ENCODE measurements at places on chromosomes 13 and 19.

DNA sequence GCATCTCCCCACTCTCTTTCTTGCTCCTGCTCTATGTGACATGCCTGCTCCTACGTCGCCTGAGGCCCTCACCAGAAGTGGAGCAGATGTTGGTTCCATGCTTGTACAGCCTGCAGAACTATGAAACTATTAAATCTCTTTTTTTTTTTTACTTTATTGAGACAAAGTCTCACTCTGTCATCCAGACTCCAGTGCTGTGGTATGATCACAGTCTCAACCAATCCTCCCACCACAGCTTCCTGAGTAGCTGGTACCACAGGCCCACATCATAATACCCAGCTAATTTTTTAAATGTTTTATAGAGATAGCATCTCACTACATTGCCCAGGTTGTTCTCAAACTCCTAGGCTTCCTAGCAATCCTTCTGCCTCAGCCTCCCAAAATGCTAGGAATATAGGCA, 1067.7 kb downstream of the PCDH9 start:
- DNase-seq = no peak
- H3K4me1 ChIP-seq = no peaks in the 10 kb centered on the region
- no peak overlapping the region for H3K4me3 ChIP-seq
- no peaks in the 10 kb centered on the region for H3K27me3 ChIP-seq
- no peak overlapping the region for H3K27ac ChIP-seq

- H3K36me3 ChIP-seq = no peaks in the 10 kb centered on the region
- H3K27ac ChIP-seq = no peak overlapping the region
- no peak overlapping the region for H3K4me3 ChIP-seq
- H3K27me3 ChIP-seq = no peaks in the 10 kb centered on the region
Observed at GRCh38 chr13:53201454-53202225, 173.0 kb downstream of the OLFM4 start.

DNA sequence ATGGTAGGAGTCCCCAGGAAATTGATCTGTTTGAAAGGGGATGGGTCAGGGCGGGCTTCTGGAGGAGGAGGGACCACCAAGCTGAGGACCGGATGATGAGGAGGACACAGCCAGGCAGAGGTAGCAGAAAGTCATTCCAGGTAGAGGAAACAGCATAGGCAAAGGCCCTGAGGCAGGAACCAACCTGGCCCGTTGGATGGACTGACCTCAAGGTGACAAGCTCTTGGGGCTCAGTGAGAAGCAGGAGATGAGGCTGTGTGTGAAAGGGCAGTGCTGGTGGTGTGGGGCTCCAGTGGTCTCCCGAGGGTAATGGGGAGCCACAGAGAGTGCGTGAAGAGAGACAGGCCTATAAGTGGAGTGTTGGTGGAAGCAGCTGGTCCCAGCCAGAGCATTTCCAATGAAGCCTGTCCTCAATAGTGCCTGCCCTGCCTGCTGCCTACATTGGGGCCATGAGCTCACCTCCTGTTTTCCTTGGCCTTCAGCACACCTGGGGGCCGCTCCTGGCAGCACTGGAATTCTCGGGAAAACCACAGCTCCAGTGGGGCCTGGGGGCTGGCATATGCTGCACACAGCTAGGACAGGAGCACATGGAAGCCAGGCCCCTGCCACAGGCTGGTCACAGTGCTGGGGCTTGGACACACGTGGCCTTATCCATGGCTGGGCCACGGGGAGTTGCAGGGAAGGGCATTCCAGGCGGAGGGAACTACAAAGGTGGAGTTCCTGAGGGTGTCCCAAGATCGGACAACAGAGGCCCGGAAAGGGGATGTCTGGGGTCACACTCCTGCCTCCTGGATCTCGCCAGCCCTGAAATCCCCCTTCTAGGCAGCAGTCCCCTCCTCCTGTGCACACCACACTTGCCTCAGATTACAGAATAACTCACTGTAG, 2.3 kb upstream of the COMP start:
- no peak for DNase-seq
- H3K4me3 ChIP-seq = no peak overlapping the region
- peaks cover 50% of the 10 kb centered on the region for H3K27me3 ChIP-seq
- no peak overlapping the region for H3K27ac ChIP-seq
- H3K4me1 ChIP-seq = peaks cover 6% of the 10 kb centered on the region

GRCh38 chr19:29928831-29929230, 13.2 kb upstream of the URI1 start:
- no peaks in the 10 kb centered on the region for H3K36me3 ChIP-seq
- no peak for DNase-seq
- H3K4me3 ChIP-seq = no peak overlapping the region
- no peak overlapping the region for H3K27ac ChIP-seq
- H3K4me1 ChIP-seq = peaks cover 6% of the 10 kb centered on the region

GRCh38 chr19:1377965-1378785, 5.5 kb upstream of the NDUFS7 start:
- H3K4me3 ChIP-seq = no peak overlapping the region
- DNase-seq = no peak
- peaks cover 11% of the 10 kb centered on the region for H3K36me3 ChIP-seq
- H3K4me1 ChIP-seq = peaks cover 3% of the 10 kb centered on the region
- no peaks in the 10 kb centered on the region for H3K27me3 ChIP-seq
- no peak overlapping the region for H3K27ac ChIP-seq

- peak overlapping the region; percentile 92 for H3K4me3 ChIP-seq
- peaks cover 25% of the 10 kb centered on the region for H3K4me1 ChIP-seq
- peak overlapping the region; percentile 92 for H3K27ac ChIP-seq
- no peaks in the 10 kb centered on the region for H3K36me3 ChIP-seq
Observed at GRCh38 chr19:3359919-3360420, 6.4 kb upstream of the NFIC start.

DNA sequence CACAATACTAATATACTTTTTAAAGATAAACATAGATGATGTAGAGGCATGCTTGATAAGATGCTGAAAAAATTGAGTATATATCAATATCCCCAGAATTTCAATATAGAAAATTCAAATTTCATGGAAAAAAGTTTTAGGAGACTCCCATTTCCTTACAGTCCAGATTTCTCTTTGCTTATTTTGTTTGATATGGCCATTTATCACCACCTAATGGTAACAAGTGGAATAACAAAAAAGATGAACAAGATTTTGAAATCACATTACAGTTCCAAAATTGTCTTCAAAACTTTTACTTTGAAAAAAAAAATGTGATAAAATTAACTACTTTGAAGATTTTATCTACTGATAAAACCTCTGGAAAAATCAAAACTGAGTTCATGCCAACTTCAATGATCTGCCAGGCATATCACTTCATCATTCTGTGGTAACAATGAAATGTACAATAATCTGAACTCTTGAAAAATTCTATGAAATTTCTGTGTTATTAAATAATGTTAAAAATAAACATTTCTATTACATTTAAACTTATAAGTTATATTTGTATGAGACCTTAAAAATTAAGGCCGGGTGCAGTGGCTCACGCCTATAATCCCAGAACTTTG, 17.5 kb downstream of the MIPEP start:
- H3K27me3 ChIP-seq = no peaks in the 10 kb centered on the region
- H3K4me3 ChIP-seq = no peak overlapping the region
- no peak overlapping the region for H3K27ac ChIP-seq
- H3K36me3 ChIP-seq = no peaks in the 10 kb centered on the region
- DNase-seq = peak; percentile 55
- H3K4me1 ChIP-seq = no peaks in the 10 kb centered on the region

- DNase-seq = no peak
- H3K27me3 ChIP-seq = no peaks in the 10 kb centered on the region
- no peak overlapping the region for H3K4me3 ChIP-seq
- H3K4me1 ChIP-seq = no peaks in the 10 kb centered on the region
- H3K36me3 ChIP-seq = no peaks in the 10 kb centered on the region
Observed at GRCh38 chr13:82165396-82166174, 1716.7 kb downstream of the SLITRK1 start.

DNA sequence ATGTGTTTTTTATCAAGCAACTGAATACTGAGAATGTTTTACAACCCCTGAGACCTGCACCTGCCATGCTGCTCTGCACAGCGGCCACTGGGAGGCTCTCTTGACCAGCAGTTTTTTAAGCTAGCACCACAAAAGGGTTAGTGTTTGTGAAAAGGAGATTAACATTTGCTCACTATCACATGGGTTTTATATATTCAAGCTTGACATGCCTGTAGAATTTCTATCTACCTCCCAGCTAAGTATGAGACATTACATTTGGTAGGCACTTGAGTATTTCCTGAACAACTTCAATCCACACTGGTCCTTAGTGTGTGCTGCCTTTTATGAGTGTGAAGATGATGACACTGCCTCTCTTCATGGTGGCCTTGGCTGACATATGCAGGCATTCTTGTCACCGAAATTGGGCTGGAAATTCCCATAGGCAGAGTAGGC, 1238.9 kb downstream of the UQCRFS1 start:
- peak; percentile 30 for DNase-seq
- H3K4me1 ChIP-seq = no peaks in the 10 kb centered on the region
- H3K27me3 ChIP-seq = no peaks in the 10 kb centered on the region
- no peak overlapping the region for H3K4me3 ChIP-seq
- H3K36me3 ChIP-seq = no peaks in the 10 kb centered on the region

GRCh38 chr19:2611483-2612464, 90.7 kb downstream of the GNG7 start:
- H3K36me3 ChIP-seq = no peaks in the 10 kb centered on the region
- no peak overlapping the region for H3K27ac ChIP-seq
- DNase-seq = no peak

- H3K4me3 ChIP-seq = no peak overlapping the region
- peak; percentile 54 for DNase-seq
- H3K27ac ChIP-seq = no peak overlapping the region
Observed at GRCh38 chr19:18093439-18094161, 4.0 kb upstream of the MAST3 start.

- no peak for DNase-seq
- H3K36me3 ChIP-seq = no peaks in the 10 kb centered on the region
- H3K27me3 ChIP-seq = no peaks in the 10 kb centered on the region
- no peak overlapping the region for H3K4me3 ChIP-seq
Observed at GRCh38 chr13:105702441-105702840, 833.0 kb downstream of the EFNB2 start.

DNA sequence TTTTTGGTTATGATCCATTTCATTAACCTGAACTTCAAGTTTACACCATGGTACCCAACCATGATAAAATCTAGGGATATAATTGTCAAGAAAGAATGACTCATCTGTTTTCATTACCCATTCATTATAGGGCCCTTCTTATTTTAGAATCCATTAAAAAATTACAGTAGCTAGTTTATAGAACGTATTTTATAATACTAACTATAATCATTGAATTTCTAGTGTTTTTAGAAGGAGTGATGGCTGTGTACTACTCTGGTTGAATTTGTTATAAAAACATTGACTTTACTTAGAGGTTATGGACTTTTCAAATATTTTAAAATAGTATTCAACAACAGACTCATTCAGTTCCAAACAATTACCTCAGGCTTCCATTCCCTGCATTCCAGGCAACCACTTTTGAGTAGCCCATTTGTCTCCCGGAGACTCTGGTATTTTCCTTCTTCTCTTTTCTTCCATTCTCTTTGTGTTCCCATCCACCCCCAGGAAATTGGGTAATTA, 71.9 kb upstream of the KLF12 start:
- no peaks in the 10 kb centered on the region for H3K27me3 ChIP-seq
- peaks cover 4% of the 10 kb centered on the region for H3K4me1 ChIP-seq
- no peak overlapping the region for H3K4me3 ChIP-seq
- no peak overlapping the region for H3K27ac ChIP-seq
- DNase-seq = peak; percentile 17

- H3K27me3 ChIP-seq = no peaks in the 10 kb centered on the region
- no peaks in the 10 kb centered on the region for H3K36me3 ChIP-seq
- no peak overlapping the region for H3K27ac ChIP-seq
- DNase-seq = no peak
- no peaks in the 10 kb centered on the region for H3K4me1 ChIP-seq
- H3K4me3 ChIP-seq = no peak overlapping the region
Observed at GRCh38 chr13:41650706-41651105, 193.4 kb downstream of the RGCC start.

- H3K27me3 ChIP-seq = no peaks in the 10 kb centered on the region
- H3K27ac ChIP-seq = no peak overlapping the region
- H3K36me3 ChIP-seq = peaks cover 4% of the 10 kb centered on the region
- no peak overlapping the region for H3K4me3 ChIP-seq
- H3K4me1 ChIP-seq = peaks cover 13% of the 10 kb centered on the region
Observed at GRCh38 chr19:33388725-33389420, 15.4 kb downstream of the CEBPG start.

DNA sequence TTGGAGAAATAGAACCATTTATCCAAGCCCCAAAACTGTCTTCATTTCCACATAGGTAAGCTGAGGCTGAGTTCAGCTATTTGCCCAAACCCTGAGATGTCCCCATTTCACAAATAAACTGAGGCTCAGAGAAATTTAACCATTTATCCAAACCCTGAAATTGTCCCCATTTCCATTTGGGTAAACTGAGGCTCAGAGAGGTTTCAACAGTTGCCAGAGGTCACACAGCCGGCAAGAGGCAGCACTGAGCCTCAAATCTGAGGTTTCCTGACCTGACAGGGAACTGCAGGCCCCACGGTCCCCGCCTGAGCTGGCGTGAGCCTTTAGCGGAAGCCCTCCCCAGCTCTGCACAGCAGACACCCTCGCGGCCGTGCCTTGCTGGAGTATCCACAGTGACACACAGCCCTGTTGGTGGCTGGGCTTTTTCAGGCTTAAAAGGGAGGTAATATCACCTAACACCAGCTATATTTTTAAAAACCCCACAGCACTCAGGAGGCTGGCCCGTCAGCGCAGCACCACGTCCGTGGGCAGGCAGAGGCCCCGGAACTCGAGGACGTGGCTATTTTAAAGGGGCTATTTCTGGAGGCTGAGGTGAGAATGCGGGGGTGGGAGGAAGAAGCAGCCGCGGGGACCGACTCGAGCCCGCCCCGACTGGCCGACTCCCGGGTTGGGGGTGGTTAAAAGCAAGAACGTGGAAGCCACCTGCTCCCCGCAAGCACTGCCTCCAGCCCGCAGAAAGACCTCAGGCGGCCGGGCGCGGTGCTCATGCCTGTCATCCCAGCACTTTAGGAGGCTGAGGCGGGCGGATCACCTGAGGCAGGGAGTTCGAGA, 18.5 kb downstream of the PTPRS start:
- H3K36me3 ChIP-seq = no peaks in the 10 kb centered on the region
- no peak overlapping the region for H3K4me3 ChIP-seq
- H3K27me3 ChIP-seq = no peaks in the 10 kb centered on the region
- DNase-seq = peak; percentile 35
- no peak overlapping the region for H3K27ac ChIP-seq

- DNase-seq = peak; percentile 47
- peaks cover 3% of the 10 kb centered on the region for H3K4me1 ChIP-seq
- H3K36me3 ChIP-seq = no peaks in the 10 kb centered on the region
- H3K4me3 ChIP-seq = no peak overlapping the region
- no peak overlapping the region for H3K27ac ChIP-seq
- H3K27me3 ChIP-seq = no peaks in the 10 kb centered on the region
Observed at GRCh38 chr13:90800082-90800746, 547.3 kb upstream of the MIR17HG start.

GRCh38 chr13:32281096-32281495, 34.1 kb downstream of the ZAR1L start:
- H3K4me3 ChIP-seq = no peak overlapping the region
- no peaks in the 10 kb centered on the region for H3K36me3 ChIP-seq
- no peak overlapping the region for H3K27ac ChIP-seq

GRCh38 chr19:48659768-48660167, 13.0 kb downstream of the NTN5 start:
- H3K4me1 ChIP-seq = peaks cover 1% of the 10 kb centered on the region
- H3K27me3 ChIP-seq = no peaks in the 10 kb centered on the region
- no peak overlapping the region for H3K27ac ChIP-seq
- no peak overlapping the region for H3K4me3 ChIP-seq
